Occipital lobe (tissue), 3 donors: ENCODE measurements at places on chromosomes 11 and 22.

GRCh38 chr11:21622995-21623394 is 569.9 kb upstream of the ANO5 start:
- no peak for DNase-seq

DNA sequence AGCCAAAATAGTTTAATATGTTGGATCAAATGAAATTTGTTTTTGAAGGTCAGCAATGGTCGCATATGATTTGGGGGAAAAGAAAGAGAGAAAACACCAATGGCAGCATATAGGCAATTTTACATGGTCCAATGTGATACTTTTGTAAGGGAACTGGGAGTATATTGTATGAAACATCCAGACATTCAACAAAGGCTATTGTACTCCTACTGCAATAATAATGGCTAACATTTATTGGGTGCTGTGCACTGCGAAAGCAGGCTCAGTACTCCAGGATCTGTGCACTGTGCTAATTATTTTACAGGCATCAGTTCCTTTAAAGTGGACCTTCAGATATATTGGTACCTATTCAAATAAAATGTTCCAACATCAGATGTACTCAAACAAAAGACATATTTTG is 5.9 kb upstream of the OR10V1 start:
- no peak for DNase-seq

DNA sequence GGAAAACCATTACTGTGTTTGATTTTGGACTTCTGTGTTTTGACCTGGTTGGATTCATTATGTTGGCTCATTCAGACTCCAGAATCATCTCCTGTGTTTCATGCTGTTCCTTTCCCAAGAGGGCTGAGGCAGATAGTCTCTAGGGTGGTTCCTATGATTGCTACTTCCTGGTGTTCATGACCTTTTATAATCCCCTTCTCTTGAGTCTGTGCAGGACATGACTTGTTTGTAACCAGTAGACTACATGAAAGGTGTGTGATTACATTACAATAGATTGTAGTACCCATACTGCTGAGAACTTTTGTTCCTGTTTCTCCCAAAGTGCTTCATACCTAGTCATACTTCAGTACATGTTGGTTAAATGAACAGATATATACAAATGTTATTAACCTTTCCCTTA is 700.6 kb downstream of the METTL15 start:
- DNase-seq: no peak

DNA sequence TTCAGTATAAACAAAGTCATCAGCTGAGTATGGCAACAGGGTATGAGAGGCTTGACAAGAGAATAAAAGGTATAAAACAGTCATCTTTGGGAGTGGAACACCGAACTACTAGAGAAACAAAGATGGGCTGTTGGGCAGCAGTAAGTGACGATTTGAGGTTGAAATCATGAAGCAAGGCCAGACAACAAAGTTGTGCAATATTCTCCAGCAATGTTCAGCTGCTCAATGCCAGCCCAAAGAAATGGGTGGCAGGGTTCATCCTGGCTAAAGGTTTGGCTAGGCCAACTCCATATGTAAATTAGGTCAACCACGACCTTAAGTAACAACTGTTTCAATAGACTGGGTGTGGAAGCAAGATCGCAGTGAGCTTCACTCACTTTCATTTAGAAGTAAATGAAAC is 6.2 kb downstream of the APIP start:
- no peak for DNase-seq

- no peak for DNase-seq
Observed at GRCh38 chr11:86891036-86891435, 64.2 kb downstream of the FZD4 start.

- DNase-seq: no peak
Observed at GRCh38 chr22:48321986-48322545, 1505.6 kb downstream of the BRD1 start.

DNA sequence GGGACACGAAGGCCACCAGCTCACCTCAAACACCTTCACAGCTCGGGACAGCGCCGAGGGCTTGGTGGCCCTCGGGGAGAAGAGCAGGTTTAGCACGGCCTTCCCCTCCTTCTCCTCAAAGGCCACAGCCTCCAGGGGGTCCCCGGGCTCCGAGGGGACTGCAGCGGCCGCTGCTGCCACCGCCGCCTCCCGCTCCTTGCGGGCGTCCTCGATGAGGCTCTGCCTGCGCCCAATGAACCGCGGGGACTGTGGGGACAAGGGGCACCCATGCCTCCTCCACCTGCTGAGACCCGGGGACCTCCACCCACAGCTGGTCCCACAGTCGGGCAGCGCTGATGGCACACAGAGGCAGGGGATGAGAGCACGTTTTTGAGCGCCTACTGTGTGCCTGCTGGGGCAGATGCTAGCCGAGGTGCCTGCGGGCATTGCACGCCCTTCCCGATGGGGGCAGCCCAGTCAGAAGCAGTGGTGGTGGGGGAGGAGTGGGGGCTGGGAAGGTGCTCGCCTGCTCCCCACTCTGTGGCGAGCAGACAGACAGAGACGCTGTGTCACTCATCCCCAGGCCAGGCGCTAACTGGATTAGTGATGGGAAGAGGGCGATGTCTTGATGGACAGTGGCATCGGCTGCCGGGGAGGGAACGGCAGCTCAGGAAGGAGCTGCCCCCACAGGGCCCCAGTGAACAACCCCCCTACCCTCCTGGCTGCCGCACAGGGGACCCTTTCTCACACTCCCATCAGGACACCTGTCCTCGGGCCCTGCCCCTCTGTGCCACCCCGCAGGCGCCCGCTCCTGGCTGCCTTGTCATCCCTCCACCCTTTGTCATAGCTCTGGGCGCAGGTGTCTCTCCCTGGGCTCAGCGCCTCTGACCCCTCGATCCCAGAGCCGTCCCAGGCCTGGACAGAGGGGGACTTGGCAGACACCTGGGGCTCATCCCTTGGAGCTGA is 1.7 kb downstream of the TH start:
- no peak for DNase-seq

DNA sequence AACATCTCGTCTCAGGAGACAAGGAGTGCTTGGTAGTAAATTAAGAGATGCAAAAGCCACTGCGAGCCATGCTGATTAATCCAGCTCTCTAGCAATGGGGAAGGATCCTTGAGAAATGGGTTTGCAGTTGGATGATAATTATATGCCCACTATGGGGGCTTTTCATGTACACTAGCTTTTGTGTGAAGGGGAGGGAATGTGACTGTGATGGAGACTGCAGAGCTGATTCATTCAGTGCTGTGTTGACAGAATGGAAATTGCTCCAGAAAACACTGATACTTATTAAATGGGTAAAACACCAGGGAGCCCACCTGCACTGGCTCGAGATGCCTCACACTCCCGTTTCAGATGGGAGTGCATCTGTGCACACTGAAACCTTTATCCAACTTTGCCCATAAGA is 37.0 kb upstream of the KIRREL3 start:
- DNase-seq: no peak

DNA sequence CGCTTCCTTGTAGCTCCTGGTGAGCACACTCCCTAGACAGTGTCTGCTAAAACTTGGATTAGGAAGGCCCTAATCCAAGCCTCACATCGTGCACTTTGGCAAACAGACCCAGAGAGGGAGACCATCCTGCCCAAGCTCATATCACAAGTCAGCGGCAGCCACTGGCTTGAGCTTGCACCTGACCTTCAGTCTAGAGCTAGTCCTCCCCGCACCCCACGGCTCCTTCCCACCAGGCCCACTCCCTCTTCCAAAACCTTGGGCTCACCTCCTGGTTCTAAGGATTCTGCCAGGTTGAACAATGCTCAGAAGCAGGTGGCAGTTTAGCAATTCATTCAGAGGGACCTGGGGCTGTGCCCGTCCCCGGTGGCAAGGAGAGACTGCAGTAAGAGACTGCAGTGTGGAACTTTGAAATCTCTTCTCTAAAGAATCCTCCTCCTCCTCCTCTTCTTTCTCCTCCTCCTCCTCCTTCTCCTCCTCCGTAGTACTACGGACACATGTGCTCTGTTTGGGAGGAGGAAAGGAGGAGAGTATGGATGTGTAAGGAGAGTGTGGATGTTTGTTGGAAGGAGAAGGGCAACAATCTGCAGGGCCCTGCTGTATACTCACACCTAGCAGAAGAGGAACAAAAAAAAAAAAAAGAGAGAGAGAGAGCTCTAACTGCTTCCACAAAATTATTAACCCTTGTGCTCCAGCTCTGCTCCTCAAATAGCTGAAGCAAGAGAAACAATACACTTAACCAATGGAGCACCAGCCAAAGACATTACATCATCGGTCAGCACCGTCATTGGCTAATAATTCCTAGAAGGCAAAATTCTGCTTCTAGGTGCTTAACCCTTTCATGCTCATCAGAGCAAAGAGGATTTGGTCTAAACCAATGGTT is 6.0 kb downstream of the SYN3 start:
- DNase-seq: no peak

- no peak for DNase-seq
Observed at GRCh38 chr11:82004537-82005213, 729.0 kb downstream of the FAM181B start.

DNA sequence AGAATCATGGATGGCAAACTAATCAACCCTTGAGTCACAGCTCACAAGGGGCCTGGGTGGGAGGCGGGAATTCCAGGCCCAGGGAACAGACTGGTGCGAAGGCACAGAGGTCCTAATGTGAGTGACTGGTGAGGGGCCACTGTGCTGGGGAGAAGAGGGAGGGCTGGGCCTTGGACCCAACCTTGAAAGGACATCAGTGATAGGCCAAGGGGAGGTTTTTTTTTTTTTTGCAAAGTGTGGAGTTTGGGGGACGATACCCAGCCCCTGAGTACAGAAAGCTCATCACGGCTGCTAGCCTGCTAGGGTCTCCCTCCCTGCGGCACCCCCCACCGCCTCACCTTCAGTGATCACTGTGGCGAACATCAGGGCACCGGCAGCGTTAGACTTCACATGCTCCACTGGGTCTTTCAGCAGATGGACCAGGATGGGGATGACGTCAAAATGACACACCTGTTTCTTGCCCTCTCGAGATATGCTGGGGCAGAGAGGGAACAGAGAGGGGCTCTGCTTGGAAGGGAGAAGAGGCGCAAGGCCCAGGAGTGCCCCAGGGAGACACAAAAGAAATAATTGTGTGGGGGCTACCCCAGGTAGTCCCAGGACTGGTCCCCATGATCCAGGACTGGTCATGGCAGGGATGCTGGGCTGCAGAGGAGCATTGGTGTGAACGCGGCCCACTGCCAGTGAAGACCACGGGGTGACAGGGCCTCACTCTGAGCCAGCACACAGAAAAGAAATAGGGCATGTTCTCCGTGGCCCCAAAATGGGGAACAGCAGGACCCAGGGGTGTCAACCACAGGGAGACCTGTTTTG is 8.6 kb upstream of the GNAZ start:
- no peak for DNase-seq

- DNase-seq: no peak
Observed at GRCh38 chr22:30435674-30436126, 10.1 kb downstream of the MTFP1 start.

DNA sequence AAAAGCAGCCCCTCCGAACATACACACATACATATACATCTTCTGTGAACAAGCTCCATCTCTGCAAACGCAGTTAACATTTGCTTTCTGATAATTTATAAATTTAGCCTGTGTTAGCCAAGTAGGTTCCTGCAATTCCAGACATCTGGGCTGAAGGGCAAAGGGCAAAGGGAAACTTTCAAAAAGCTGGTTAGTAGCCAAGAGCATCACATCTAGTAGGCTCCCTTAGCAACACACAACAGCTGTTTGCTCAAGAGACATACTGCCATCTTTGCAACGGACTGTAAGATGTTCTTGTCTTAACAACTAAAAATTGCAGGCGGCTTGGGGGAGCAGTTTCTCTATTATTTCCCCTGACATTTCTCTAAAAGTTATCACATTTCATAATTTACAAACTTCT is 134.9 kb downstream of the RBFOX2 start:
- DNase-seq: no peak

DNA sequence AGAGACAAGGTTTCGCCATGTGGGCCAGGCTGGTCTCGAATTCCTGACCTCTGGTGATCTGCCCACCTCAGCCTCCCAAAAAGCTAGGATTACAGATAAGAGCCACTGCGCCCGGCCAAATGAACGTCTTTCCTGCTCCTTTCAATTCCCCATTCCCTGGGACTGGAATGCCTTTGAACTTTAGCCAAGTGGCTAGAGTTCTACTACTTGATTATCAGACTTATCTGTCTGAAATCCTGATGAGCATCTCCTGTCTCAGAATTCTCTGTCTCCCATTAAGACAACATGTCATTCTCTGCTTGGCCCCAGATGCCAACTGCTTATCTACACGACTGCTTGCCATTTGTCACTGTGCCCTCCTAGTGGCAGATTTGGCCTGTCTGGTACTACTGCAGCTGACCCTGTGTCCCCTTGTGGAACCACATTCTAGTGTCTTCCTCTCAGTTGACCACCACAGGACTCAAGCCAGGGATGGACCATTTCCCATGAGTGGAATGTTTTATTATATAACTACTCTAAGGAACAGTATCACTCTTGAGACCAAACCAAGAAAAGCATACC is 33.1 kb upstream of the IPO7 start:
- DNase-seq: no peak

- no peak for DNase-seq
Observed at GRCh38 chr11:120011836-120012235, 126.1 kb downstream of the TRIM29 start.

DNA sequence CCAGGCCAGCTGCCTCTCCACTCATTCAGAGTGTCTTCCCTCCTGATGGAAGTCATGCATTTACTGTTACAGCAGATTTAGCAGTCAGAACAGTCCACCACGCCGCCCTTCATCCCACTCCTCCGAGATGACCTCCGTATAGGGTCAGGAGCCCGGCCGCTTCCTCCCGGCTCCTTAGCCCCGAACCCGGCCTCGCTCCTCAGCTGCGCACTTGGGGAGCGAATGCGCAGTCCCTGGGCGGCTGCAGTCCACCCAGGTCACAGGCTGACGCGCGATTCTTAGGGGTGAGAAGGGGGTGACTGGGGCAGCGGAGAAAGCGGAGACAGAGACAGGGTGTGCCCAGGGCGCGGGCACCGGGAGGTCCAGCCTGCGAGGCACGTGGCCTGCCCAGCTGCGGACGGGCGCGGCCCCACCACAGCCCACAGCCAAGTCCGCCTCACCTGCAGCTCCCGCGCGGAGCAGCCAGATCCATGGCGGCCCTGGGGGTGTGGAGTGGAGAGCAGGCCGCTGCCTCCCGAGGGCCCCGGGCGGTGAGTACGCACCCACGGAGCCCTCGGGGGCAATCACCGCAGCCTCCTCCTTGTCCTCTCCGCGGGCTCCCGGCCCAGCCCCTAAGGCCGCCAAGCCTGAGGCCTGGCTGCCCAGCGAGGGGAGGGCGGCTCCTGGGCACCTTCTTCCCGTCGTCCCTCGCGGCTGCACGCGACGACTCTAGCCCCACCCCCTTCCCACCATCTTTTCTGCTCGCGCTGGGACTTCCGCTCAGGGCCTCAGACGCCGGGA is 286.6 kb downstream of the BRD1 start:
- no peak for DNase-seq
